ENCODE measurements at places on chromosomes 12 and 14.

GRCh38 chr12:78120866-78121560, 290.3 kb downstream of the NAV3 start:
- peak; percentile 20 for DNase-seq

DNA sequence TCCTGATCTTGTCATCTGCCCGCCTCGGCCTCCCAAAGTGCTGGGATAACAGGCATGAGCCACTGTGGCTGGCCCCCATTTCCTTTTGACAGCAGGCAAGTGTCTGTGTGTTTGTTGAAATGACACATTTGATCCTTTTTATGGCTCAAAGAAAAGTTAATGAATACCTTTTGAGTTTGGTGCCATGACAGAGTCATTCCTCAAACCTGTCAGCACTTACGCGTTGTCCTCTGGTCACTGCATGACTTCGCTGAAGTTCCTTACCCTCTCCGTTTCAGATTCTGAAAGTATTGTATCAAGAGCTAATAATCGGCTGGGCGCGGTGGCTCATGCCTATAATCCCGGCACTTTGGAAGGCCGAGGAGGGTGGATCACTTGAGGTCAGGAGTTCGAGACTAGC, 32.4 kb downstream of the NEMF start:
- DNase-seq, result no peak

DNA sequence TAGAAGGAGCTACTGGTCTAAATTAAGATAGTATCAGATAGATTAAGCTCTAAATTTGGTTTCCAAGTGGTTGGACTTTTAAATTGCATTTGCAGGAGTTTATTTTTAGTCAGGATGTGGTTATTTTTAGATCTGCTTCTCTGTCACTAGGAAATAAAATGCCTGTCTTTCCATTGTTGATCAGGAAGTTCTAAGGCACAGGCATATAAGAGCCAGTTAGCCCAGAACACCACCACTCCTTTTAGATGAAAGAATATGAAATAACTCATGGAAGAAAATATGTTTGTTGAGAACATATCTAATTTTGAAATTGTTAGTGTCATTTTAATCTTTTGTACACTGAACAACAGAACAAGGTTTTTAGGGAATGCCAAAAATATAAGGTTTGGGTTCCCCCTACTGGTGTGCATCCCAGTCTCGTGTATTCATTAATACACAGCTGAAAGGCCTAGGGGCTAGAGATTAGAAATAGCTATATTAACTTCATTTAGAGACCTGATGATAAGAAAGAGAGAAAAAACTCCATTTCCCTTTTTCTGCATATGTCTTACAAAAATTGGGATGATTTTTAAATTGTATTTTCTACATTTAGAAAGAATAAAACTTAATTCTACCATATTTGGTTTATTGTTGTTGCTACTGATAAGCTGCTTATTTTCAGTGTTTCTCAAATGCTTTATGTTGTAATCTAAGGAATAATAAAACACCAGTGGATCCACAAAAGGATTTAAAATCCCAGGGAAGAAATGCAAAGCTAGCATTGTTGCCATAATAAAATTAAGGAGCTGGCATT, 67.2 kb downstream of the RIC8B start:
- DNase-seq, result peak; percentile 25

DNA sequence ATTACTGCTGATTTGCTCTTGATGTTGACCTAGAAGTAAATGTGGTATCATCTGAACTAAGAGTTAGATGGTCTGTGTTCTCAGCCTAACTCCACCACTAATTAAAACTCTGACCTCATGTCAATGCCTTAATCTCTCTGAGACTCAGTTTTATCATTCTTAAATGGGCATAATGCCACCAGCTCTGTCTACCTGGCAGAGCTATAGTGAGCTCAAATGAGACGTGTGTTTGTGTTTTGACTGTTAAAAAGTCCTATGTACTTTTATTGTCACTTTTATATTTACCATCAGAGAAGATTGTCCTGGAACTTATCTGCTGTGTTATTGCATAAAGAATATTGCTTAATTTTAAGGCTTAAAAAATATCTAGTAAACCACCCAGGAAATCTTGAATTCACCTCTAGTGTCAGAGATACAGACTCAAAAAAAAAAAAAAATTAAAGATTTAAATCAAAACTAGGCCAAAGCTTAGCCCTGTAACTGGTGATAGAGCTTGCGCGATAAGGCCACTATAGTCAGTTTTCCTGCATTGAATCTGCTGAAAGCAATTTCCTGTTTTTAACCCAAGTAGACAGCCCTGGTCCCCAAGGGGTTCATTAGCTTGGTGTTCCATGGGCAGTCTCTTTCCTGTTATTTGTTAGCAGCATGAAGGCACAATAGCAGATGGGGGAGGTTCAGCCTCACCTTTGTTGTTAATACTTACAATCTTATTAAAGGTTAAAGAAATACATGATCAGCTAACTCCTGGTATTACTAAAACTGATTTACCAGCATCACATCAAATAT, 261.8 kb downstream of the ATP23 start:
- DNase-seq, result no peak

- DNase-seq, result no peak
Observed at GRCh38 chr14:93337143-93337753, 4.4 kb upstream of the BTBD7 start.

DNA sequence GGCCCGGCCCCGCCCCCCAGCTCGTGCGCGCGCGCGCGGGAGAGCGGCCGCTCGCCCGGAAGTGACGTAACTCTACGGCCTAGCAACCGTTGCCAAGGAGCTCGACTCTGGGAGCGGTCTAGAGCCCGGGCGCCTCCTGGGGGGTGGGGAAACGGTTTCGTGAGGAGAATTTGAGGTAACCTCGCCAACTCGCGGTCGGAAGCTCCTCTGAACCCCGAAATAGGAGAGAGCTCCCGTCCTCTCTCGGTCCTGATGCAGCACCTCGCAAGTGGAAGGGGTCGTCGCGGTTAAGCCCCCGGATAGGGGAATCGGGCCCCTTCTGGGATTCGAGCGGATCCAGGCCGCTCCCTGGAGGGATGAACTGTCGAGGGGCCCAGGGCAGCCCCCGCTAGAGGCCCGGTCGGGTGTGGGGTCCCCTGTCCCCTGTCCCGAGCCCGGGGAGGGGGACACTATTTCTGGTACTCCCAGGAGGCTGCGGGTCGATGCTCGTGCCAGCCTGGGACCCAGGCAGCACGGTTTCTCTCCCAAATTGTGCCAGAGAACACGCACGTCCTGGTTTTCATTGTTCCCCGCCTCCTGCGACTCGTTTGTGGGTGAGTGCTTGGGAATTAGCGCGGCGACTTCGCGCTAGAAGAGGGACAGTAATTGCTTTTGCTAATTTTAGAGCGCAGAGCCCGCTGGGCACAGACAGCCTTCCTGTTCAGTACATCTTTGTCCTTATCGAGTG, at the start of gene IFT81:
TSS of gene IFT81 (plus strand) at position 89 of the 727 bp plus-strand sequence. CDS start 3,024 bp downstream, outside the sequence.
- peak; percentile 64 for DNase-seq

DNA sequence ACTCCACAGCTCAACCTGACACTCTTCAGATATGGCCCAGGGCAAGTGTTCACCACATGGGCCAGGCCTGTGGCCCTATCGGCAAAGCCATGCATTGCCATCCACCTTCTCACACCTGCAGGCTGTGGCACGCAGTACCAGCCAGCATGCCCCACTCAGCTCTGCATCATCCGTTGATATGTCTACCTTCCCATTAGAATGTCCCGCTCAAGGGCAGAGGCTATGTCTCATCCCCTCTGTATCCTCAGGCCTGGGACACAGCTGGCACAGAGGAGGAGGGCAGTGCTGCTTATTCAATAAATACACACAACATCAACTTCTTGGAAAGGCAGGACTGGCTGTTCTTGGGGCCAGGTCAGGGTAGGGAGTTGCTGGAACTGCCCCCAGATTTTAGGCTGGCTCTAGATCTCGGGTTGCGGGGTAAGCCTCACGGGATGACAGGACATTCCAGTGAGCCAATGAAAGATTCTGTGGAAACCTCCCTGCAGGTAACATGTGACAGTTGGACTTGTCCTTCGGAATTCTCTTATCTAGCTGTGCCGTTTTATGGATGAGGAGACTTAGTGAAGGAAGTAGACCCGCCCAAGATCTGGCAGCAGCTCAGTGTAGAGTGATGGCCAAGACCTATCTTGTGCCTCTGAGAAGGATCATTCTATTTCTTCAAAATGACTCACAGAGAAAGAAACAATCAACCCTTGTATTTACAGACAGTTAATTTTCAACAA, 25.6 kb downstream of the SYNE3 start:
- peak; percentile 25 for DNase-seq

DNA sequence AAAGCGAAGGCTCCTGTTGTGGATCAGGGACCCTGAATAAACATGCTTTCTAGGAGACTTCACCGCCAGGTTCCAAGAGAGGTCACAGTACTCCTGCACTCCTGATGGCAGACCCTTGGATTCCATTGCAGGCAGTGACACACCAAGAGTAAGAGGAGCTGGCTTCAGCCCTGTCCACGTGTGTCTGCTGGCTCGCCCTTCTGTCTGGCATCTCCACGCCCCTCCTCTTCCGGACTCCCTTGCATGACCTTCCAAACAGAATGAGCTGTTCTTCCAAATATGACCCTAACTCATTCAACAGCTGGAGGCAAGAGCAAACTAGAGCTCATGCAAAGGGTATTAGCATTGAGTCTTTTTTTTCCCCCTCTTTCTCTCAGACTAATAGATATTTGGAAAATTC, 233.0 kb upstream of the PLEKHG7 start:
- no peak for DNase-seq

DNA sequence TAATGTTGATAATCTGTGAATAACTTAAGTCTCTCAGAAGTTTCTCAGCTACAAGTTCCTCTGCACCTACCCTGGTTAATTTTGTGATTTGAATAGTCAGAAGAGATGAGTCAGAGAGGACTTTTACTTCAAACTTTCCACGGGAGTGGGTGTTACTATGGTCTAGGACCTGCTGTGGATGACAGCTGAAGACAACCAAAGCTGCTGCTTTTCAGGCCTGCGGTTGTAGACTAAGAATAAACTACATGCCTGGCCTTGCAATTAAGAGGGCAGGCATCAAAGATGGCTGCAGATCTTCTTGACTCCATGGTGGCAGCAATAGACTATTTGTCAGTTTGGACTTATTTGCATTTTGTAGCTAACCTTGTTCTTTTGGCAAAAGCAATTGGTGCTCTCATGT, 227.1 kb upstream of the KRR1 start:
- DNase-seq, result no peak

- no peak for DNase-seq
Observed at GRCh38 chr14:55277972-55278740, 6.9 kb downstream of the FBXO34 start.

- no peak for DNase-seq
Observed at GRCh38 chr12:112446008-112446725, 27.4 kb downstream of the PTPN11 start.

DNA sequence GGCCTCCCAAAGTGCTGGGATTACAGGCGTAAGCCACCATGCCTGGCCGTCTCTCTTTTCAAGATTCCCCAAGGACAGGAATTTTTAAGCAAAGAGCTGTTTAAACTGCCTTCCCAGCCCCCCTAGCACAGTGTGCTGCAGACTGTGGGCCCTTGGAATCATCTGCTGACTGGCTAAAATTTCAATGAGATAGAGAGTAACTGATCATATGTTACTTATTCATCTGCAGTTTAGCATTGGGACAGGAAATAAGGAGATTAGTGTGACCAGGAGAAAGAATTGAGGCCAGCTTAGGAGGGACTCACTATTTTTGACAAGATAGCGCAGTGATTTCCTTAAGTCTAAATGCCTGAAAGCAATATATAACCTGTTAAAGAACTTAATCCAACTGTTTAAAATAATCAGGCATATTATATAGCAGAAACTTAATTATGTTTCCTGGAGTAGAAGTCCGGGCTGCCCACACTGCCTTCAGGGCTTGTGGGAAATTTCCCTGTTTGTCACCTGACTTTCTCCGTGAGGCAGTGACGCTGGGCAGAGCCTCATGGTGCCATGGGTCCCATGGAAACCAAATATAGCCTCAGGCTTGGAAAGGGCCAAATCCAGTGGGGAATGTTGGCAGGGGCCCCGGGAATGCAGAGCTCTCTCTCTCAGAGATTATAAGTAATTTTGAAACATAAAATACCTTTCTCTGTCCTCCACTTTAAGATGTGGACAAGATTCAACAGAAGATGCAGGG, 22.8 kb upstream of the CEBPE start:
- no peak for DNase-seq

DNA sequence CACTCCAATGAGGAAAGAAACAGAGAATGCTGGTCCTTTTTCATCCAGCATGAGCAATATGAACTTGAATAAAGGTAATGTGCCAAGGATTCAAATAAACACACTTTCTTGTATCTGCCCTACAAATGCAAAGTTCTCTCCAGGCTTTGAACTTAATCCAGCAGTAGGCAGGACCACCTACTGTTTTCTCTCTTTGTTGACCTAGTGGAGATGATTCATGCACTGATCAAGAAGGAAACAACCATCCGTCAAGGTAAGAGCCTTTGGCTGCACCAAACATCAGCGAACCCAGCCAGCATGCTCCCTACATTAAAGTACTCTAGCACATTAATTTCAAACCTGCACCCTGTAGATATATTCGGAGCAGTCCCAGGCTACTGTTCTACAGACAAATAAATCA, 489.3 kb downstream of the GALC start:
- DNase-seq, result no peak

- peak; percentile 38 for DNase-seq
Observed at GRCh38 chr14:27090716-27091115, 492.9 kb upstream of the NOVA1 start.

- DNase-seq, result no peak
Observed at GRCh38 chr14:65933400-65934069, 521.0 kb downstream of the FUT8 start.

GRCh38 chr14:100504372-100505078, 82.7 kb downstream of the BEGAIN start:
- DNase-seq, result no peak

DNA sequence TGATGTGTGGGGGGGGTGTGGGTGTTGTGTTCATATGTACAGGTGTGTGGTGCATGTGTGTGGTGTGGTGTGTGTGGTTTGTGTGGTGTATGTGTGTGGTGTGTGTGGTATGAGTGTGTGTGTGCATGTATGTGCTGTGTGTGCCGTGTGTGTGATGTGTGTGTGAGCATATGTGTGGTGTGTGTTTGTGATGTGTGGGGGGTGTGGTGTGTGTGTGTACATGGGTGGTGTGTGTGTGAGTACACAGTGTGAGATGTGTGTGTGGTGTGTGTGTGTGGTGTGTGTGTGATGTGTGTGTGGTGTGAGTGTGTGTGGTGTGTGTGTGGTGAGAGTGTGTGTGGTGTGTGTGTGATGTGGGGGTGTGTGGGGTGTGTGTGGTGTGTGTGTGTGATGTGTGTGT, 24.5 kb upstream of the CMKLR1 start:
- DNase-seq, result no peak

DNA sequence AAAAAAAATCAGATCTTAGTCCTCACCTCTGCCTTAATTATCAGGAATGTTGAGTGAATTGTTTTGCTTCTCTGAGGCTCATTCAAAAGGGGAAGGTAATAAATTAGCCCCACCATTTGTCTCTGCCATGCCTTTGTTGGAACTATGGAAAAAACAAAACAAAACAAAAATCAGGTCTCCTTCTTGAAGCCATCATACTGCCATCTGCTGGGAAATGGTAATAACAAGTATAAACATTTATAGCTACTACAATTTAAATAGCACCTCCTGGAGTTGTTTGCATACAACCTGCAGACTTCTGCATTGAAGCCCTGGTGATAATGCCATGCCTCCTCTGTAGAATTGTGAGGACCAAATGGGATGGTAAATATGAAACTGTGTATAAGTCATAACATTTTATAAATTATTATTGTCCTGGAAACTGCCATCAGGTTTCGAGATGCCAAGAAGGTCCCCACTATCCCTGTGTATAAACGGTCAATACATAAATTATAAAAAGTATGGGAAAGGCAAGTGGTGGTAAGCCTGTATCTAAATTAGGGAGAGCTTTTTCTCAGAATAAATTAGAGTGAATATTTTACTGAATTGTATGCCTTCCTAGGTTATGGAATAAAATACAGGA, 87.2 kb upstream of the FGD4 start:
- DNase-seq, result peak; percentile 68

Measured in NCI-H526 treated with DMSO at 0.1 percent for 48 hours (cell line).